ENCODE measurements at places on chromosomes 2 and 18.

- peak; percentile 44 for DNase-seq
Observed at GRCh38 chr2:230219419-230220331, at the start of gene SP110. SP110 (minus strand) TSS chr2:230219984; CDS start chr2:230216927, 3,057 bp downstream.

GRCh38 chr2:75432761-75433361, 127.9 kb downstream of the EVA1A start:
- DNase-seq = no peak

GRCh38 chr2:83282043-83282795, 1176.9 kb downstream of the SUCLG1 start:
- no peak for DNase-seq

GRCh38 chr18:32507093-32507492, 36.4 kb upstream of the GAREM1 start:
- DNase-seq = no peak

DNA sequence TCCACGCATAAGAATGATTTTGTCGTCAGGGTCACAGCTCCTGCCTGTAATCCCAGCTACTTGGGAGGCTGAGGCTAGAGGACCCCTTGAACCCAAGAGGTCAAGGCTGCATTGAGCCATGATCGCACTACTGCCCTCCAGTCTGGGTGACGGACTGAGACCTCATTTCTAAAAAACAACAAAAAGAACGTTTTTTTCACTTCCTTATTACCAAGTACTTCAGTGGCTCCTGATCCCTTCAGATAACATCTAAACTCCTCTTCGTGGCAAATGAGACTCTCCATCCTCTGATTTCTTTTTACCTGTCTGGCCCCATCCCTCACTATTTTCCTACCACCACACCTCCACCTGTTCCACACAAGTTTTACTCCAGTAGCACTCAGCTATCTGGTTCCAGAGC, 105.4 kb upstream of the TLK1 start:
- no peak for DNase-seq

DNA sequence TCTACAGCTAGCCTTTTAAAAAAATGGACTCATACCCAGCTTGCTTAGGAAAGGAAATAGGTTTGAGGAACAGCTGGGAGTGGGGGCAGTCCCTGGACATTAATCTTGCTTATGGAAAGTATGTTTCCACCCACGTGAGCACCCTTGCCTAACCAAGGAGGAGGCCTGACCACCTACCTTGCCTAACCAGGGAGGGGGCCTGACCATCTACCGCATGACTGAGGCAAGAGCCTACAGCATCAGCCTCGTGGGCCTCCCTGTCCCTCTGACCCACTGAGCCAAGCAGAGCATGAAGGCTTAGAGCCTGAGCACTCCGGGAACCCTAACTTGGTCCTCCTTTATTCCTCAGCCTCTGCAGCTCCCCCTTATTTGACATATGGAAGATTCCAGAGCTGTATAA, 20.2 kb downstream of the PRKAG3 start:
- DNase-seq = no peak

GRCh38 chr2:8974016-8974415, 29.5 kb downstream of the MBOAT2 start:
- DNase-seq = no peak

DNA sequence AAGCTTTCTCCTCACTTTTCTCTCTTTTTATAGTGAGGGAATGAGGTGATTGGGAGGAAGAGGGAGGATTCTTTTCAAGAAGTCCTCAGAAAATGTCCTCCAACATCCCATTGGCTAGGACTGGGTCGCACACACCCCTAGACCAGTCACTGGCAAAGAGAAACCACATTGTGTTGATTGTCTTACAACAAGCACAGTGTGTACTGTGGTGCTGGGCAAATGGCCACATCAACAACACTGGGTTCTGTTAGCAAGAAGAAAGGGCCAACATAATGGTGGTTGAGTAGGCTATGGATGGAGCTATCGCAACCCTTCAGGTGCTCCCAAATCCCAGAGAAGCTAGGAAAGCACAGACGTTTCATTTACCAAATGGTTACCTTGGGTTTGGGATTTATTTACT, 18.7 kb upstream of the PTPN4 start:
- DNase-seq = no peak

DNA sequence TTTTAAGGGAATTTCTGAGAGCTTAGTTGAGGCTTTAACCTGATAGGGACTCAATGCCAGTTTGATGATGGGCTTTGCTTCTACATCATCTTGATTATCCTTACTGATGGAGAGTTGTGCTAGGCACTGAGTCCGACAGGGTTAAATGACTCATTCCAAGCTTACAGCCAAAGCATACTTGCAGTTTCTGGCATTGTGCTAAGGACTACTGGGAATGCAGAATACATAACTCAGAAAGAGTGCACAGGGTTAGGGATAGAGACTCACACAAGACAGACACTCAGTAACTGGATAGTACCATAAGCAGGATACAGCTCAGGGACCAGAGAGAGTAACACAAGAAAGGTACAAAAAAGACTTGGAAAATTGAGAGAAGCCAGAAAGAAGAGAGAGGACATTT, 94.1 kb upstream of the SLC14A2 start:
- peak; percentile 61 for DNase-seq

DNA sequence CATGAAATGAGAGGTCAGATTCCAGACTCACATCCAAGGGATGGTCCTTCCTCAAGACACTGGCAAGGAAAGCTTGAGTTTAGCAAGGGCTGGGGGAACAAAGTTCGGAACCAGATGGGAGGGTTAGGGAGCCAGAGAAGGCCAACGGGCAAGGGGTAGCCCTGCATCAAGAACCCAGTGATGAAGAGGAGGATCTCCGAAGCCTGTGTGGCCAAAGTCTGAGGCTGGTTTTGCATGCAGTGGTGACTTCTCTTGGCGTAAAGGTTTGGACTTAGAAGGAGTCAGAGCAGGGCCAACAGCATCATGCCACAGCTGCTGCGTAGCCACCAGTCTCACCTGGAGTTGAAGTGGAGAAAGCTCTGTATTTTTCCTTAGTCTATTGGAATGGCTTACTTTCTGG, 123.5 kb upstream of the ALPP start:
- no peak for DNase-seq

DNA sequence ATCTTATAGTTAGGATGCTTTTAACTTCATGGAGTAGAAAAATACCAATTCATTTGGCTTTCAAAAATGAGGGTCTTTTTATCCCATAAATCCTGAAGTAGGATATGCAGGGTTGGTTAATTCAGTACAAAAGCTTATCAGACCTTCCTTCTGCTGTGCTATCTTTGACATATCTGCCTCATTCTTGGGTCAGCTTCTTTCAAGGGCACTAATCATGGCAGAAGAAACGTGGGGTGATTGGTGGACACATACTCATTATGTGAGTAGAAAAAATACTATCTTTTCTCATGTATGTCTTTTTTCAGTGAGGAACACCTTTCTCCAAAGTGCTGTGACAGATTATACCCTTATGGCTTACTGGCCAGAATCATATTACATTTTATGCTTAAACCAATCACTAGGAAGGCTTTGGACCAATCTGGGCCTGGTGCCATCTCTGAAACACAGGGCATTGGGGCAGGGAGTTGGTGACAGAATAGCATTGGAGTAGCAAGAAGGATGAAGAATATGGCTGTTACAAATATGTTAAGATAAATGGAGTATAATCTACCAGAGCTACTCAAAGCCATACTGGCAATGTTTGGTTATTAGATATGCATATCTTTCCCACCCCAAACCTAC, 10.1 kb downstream of the UGP2 start:
- no peak for DNase-seq

GRCh38 chr2:203900253-203900652, 32.7 kb downstream of the CTLA4 start:
- DNase-seq = no peak

DNA sequence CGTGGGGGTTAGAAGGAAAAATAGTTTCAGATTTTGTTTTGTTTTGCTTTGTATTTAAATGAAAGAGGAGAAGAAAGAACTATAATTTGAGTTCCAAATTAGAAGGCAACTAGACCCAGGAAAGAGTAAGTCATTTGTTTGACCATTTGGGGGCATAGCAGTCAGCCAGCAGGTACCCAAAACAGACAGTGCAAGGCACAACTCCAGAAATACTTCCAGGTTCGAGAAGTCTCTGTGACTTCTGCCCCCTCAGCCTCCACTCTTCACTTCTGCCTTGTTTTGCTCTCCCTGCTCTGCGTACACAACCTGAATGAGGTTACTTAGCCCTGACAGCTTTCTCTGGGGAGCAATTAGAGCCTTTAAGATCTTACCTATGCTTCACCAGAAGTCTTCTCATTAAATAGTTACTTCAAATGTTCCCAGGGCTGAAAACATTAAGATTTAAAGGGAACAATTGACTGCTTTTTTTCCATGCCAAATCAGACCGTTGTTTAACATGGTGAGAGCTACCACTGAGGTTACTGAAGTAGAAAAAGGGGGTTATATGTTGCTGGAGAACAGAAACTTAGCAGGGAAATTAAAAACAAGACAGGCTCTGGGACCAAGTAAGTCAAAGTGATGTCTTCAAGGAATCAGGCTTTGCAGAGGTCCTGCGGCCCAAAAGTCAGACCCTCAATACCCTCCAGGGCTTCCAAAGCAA, 216.9 kb downstream of the BCL11A start:
- no peak for DNase-seq

- no peak for DNase-seq
Observed at GRCh38 chr18:45161850-45162249, 453.4 kb upstream of the SLC14A2 start.

DNA sequence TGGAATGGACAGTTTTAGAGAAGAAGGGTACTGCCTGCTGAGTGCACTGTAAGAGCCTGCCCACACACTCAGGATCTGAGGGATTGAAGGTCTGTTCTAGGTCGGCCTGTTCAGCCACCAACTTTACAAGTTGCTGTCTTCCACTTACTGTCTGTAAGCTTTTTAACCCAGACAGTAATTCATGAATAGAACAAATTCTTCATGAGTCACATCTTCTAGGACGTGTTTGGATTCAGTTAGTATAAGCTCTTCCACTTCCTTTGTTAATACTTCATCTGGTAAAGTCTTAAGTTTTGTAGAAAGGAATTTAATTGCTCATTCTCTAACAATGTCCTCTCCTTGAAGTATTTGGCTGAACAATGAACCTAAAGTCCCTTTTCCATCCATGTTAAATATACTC, 74.6 kb downstream of the PDE11A start:
- DNase-seq = peak; percentile 69

GRCh38 chr2:141652308-141652707, 478.5 kb downstream of the LRP1B start:
- no peak for DNase-seq

- DNase-seq = peak; percentile 7
Observed at GRCh38 chr2:149808556-149808955, 221.0 kb upstream of the MMADHC start.

- DNase-seq = no peak
Observed at GRCh38 chr2:17181051-17181752, 337.0 kb downstream of the RAD51AP2 start.

GRCh38 chr2:138531913-138532312, 30.3 kb downstream of the SPOPL start:
- DNase-seq = no peak

GRCh38 chr2:191302459-191303139, 57.4 kb downstream of the MYO1B start:
- DNase-seq = no peak

DNA sequence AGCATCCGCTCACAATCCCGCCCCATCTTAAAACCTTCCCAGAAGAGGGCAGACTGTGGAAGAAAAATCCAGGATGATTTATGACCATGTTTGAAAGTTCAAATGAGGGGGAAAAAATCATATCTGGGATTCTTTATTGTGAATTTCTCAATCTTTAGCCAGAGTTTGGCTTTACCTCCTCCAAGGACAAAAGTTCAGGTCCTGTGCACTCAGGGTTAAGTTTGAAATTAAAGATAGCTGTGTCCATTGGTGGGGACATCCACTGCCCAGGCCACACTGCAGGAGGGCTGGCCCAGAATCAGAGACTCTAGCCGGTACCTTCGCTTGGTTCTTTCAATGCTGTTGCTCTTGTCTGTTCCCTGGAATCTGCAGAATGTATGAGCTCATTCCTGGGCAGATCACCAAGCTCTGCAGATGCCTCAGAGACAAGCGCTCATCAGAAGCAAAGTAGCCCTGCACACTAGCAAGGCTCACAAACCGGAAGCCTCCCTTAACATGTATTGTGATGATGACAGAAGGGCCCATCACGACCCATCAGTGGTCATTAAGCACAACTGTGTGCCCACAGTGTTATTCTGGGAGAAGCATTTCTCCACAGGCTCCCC, 375.3 kb upstream of the KLHL29 start:
- no peak for DNase-seq

DNA sequence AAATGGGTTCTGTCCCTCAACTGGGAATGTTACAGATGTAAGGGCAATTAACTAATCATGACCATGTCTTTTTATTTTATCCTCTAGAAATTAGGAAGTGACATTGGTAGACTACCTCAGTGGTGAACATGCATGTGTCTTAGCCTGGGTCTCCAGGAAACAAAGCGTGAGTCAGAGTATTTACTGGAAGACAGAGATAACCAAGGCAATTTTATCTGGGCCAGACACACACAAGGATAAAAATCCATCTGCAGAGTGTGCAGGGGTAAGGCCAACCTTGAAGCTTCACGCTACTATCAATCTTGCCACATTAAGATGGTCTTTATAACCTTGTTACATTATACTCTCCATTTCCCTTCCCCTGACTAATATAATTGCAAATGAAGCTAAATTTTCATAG, 487.5 kb downstream of the SUCLG1 start:
- no peak for DNase-seq

GRCh38 chr2:28906376-28906775, 11.9 kb downstream of the WDR43 start:
- no peak for DNase-seq

- DNase-seq = no peak
Observed at GRCh38 chr2:120246546-120247300, 5.9 kb upstream of the RALB start.

DNA sequence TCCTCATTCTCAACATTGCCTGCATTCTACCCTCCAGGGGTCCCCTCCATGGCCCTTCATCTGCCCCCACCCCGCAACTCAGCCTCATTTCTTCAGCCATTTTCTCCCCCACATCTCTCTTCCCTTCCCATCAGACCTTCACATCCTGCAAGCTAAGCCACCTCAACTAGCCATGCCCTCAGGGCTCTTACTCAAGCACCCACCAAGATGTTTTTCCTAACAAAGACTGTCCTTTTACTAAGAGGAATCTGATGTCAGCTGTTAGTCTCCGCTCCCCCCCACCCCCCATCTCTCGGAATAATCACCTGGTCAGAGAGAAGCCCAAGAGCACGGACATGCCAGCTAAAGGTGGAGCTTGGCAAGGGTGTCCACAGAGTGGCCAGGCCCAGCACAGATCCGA, 4.7 kb upstream of the CAPN10 start:
- no peak for DNase-seq

GRCh38 chr2:152718909-152719645, 657 bp downstream of the ARL6IP6 start:
- DNase-seq = no peak

Measured in AG04449 (cell line).